ENCODE measurements at places on chromosomes 12 and 14.

DNA sequence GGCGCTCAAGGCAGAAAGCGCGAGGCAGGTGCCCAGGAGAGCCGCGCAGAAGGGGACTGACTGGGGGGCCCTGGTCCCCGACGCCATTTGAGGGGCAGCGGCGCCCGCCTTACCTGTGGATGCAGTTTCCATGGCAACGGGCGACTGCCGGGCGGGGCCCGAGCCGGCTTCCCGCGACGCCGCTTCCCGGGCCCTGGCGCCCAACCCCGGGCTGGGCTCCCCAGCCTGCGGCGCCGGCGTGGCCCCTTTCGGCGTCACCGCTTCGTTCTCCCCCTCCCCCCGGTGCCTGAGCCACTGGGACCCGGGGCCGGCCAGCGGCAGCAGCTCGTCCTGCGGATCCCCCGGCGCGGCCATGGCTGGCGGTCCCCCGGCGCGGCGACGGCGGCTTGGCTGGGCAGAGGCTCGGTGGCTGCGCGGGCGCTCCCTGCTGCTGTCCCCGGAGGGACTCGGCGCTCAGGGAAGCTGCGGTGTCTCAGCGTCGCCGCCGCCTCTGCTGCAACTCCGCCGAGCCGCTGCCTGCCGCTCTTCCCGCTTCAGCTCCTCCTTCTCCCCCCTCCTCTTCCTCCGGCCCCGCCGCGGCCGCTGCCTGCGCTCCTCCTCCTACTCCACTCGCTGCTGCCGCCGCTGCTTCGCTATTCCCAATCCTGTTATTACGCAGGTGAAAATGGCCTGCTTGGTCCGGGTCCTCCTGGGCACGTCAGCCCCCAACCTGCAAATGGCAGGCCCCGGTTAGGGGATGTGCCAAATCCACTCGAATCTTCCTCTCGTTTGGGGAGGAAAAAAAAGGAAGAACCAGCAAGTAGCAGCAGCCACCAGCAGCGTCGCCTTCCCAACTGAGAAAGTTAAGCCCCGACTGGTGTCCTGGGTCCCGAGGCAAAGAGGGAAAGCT is at the start of gene RTN1:
TSS of gene RTN1 (minus strand) at position 500 of the 889 bp plus-strand sequence. CDS start at position 354, 146 bp downstream.
- no peak for DNase-seq

DNA sequence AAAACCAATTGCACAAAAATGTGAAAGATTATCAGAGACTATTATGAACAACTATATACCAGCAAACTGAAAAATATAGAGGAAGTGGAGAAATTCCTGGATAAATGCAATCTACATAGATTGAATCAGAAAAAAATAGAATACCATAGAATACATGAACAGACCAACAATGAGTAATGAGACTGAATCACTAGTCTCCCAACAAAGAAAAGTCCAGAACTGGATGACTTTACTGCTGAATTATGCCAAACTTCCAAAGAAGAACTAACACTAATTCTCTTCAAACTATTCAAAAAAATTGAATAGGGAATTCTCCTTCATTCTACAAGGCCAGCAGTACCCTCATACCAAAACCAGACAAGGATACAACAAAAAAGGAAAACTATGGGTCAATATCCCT is 60.6 kb downstream of the GUCY2C start:
- no peak for DNase-seq

DNA sequence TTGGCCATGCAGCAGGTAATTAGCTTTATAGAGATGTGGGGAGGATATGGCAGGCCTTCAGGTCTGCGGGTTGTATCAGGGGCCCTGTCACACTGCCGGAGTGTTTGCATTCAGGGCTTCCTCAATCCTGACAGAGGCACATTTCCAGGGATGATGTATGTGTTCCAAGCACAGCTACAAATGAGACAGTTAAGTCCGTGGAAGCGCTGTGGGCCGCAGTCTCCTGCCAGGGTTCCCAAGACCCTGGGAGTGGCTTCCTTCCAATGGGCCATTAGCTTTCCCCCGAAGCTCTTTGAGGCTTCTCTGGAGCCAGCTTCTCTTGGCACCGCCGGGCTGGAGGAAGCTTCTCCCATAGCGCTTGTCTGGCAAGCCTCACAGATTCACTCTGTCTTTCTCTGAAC is 1524.7 kb upstream of the TMEM132C start:
- DNase-seq: no peak

DNA sequence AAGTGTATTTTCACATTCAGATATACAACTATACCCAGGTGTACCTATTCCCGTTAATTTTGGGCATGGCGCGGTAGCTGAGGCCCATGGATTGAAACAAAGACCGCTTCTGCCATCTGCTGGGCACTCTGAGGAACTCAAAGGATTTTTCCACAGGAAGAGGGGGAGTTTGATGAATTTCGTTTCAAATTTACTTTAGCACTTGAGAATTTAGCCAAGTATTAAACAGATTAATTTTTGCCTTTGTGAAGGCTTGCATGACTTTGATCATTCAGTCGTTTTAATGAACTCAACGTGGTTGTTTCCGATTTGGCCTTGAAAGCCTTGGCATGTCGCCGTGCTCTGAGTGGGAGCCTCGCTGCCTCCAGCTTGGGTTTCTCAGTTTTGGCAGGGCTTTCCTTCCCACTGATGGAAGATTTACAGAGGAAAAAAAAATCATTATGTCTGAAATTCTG is 153.2 kb upstream of the DDHD1 start:
- DNase-seq: peak; percentile 11

- no peak for DNase-seq
These were observed 31.8 kb downstream of the PKP2 start for GRCh38 chr12:32864731-32865130.

DNA sequence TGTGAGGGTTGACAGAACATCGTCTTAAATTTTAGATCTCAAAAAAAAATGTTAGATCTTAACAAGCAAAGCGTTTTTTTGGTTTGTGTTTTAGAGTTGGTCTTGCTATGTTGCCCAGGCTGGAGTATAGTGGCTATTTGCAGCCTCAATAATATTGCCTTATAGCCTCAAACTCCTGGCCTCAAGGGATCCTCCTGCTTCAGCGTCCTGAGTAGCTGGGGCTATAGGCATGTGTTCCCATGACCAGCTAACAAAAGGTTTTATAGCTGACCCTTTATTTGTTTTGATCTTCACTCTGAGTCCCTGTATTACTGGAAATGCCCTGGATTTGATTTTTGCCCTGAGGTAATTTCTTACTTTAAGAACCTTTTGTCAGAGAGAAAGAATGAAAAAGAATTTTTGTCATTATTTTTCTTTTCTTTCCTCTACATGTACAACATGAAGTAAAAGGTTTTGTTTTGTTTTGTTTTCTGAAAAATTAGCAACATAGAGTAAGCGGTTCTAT is 5.2 kb downstream of the INHBC start:
- no peak for DNase-seq

- no peak for DNase-seq
These were observed 106.7 kb downstream of the ANO4 start for GRCh38 chr12:100901266-100901665.

- no peak for DNase-seq
These were observed 2.0 kb downstream of the POP5 start for GRCh38 chr12:120579179-120579578.

DNA sequence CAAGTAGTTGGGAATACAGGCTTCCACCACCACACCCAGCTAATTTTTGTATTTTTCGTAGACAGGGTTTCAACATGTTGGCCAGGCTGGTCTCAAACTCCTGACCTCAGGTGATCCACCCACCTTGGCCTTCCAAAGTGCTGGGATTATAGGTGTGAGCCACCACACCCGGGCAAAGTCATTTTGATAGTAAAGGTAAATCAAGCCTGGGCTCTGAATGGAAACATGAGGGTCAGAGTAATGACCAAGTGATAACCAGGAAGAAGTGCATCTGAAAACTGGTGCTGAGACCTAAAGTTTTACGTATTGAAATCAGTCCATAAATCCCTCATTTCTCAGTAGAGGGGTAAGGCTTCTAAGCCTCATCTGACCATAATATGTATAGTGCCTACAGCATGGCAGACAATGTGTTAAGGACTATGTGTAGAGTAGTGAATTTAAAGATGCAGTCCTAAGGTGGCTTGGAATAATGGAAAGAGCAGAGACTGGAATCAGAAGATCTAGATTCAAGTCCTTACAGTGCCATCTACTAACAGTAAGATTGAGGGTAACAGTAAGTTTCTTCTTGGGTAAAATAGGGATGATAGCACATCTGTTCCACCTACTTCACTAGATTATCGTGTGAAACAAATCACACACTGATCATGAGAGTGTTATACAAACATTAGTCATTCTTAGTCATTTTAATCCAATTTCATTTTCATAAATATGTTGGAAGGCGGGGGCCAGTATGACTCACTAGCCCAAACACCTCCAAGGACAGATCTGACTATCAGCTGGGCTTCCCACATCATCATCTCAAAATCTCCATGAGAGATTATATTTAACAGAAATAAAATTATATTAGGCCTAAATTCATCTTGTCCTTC is 11.2 kb downstream of the MAP4K5 start:
- DNase-seq: no peak

- DNase-seq: no peak
These were observed 8.0 kb upstream of the CERS5 start for GRCh38 chr12:50174971-50175715.

- DNase-seq: no peak
These were observed 219.1 kb downstream of the ESR2 start for GRCh38 chr14:64074961-64075612.

Data from activated T-cell treated with anti-CD3 and anti-CD28 coated beads for 1 hour (primary cell).